ENCODE measurements at places on chromosomes 1 and 21. TPM values are rescaled to one million over a fixed set of nuclear protein-coding genes. Genes with fewer than 3 reads are reported as not detected.

Gene SELP
- not detected for total RNA-seq

Gene CFAP141
- not detected for total RNA-seq

Gene A3GALT2
- not detected for total RNA-seq

Gene PLEKHN1
- 0.54 TPM for total RNA-seq

Gene TMEM61
- 0.18 TPM for total RNA-seq

Gene CCDC185
- total RNA-seq: not detected

Gene TMCO4
- 25.3 TPM for total RNA-seq

Gene RNF19B
- 8.5 TPM for total RNA-seq

Gene FCER1A
- not detected for total RNA-seq

Gene PTCH2
- total RNA-seq: 0.36 TPM

Gene CLEC20A
- total RNA-seq: not detected

Gene PPFIA4
- 10.0 TPM for total RNA-seq

Gene OPRD1
- not detected for total RNA-seq

Gene REN
- total RNA-seq: not detected

Gene C4BPB
- total RNA-seq: not detected

Gene DYNLT5
- 1.4 TPM for total RNA-seq

Gene USH2A
- under 0.01 TPM for total RNA-seq

Gene SCYL3
- 9.6 TPM for total RNA-seq

Gene LCE6A
- not detected for total RNA-seq

Gene NOS1AP
- not detected for total RNA-seq

Gene VWA5B1
- total RNA-seq: not detected

Gene ADAMTS5
- 4.6 TPM for total RNA-seq

Gene TNFRSF25
- 2.0 TPM for total RNA-seq

Gene FLG2
- total RNA-seq: not detected

Gene KRTAP7-1
- total RNA-seq: not detected

Data from fibroblast of the aortic adventitia (primary cell).